ENCODE measurements at places on chromosomes 6 and 20. TPM values are rescaled to one million over a fixed set of nuclear protein-coding genes. Genes with fewer than 3 reads are reported as not detected.

- H3K4me3 ChIP-seq, result no peak overlapping the region
- H3K27me3 ChIP-seq, result peaks cover 4% of the 10 kb centered on the region
- H3K4me1 ChIP-seq, result no peaks in the 10 kb centered on the region
- H3K36me3 ChIP-seq, result no peaks in the 10 kb centered on the region
These were observed 79.0 kb downstream of the NRSN1 start for GRCh38 chr6:24205020-24205492.

- H3K4me3 ChIP-seq, result no peak overlapping the region
- no peaks in the 10 kb centered on the region for H3K27me3 ChIP-seq
- DNase-seq, result peak; percentile 77
- no peaks in the 10 kb centered on the region for H3K36me3 ChIP-seq
- H3K4me1 ChIP-seq, result peaks cover 19% of the 10 kb centered on the region
These were observed 8.1 kb upstream of the PFDN4 start for GRCh38 chr20:54199721-54200176.

GRCh38 chr6:159915397-159915796 lies 24.6 kb downstream of the MAS1 start:
- no peak overlapping the region for H3K27ac ChIP-seq
- peaks cover 17% of the 10 kb centered on the region for H3K27me3 ChIP-seq
- peak; percentile 52 for DNase-seq
- no peaks in the 10 kb centered on the region for H3K36me3 ChIP-seq

DNA sequence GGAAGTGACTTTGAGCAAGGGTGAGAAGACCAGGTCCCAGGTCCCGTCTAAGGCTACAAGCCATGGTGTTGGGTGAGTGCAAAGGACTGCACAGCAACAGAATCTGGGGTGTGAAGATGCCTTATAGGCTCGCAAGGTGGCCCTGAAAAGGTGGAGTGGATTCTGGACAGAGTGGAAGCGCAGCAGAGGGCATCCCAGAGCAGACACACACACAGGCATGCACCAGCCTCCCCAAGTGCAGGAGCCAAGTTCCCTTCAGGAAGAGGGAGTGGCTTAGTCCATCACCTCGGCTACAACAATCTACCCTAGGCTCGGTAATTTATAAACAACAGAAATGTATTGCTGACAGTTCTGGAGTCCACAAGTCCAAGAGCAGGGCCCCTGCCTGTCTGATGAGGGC lies 180.1 kb upstream of the PDE10A start:
- DNase-seq, result no peak
- no peak overlapping the region for H3K27ac ChIP-seq
- no peaks in the 10 kb centered on the region for H3K36me3 ChIP-seq

The LY6G5C gene
- total RNA-seq, result 0.64 TPM

The SLC22A16 gene
- total RNA-seq, result not detected

DNA sequence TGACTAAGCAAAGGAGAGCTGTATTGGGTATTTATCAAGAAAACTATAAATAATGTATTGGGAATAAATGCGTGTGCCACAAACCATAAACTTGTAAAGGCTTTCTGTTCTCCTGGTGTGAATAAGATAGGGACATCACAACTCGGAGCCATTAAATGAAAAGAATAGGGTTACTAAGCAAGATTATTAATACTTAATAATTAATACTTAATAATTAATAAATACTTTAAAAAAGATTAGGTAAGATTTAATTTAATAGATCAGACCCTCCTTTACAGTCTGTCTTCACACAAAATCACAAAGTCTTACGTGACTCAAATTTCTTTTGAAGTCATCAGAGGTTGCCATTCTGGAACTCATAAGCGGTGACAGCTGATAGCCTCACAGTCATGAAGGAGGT lies 648.9 kb downstream of the PRKN start:
- no peaks in the 10 kb centered on the region for H3K27me3 ChIP-seq
- H3K27ac ChIP-seq, result no peak overlapping the region
- H3K36me3 ChIP-seq, result no peaks in the 10 kb centered on the region
- H3K4me3 ChIP-seq, result no peak overlapping the region
- no peak for DNase-seq
- no peaks in the 10 kb centered on the region for H3K4me1 ChIP-seq

The GSTA5 gene
- total RNA-seq, result not detected

DNA sequence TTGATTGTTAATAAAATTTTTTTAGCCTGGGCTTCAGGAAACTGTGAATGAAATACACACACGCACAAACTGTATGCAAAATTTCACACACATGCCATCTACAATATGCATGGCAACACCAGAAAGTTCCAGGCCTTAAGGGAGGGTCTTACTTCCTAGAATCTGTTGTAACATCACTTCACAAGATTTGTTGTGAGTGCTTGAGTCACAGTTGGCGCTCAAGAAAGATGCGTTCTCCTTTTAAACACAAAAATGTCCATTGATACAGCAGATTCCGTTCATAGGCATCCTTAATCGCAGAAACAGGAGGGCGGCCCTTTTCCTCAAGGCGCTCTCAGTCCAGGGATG lies 485 bp upstream of the RTF2 start:
- peaks cover 8% of the 10 kb centered on the region for H3K36me3 ChIP-seq
- peaks cover 17% of the 10 kb centered on the region for H3K27me3 ChIP-seq
- H3K27ac ChIP-seq, result peak overlapping the region; percentile 100
- H3K4me1 ChIP-seq, result peaks cover 10% of the 10 kb centered on the region

Measured in MCF 10A (cell line).